NCI-H1930 (cell line): ENCODE measurements at places on chromosomes 11 and 22.
A peak's percentile ranks its signal among the peaks of the same experiment; 100 is the strongest.

- no peak for DNase-seq
These were observed 67.7 kb upstream of the PPP6R3 start for GRCh38 chr11:68392822-68393221.

DNA sequence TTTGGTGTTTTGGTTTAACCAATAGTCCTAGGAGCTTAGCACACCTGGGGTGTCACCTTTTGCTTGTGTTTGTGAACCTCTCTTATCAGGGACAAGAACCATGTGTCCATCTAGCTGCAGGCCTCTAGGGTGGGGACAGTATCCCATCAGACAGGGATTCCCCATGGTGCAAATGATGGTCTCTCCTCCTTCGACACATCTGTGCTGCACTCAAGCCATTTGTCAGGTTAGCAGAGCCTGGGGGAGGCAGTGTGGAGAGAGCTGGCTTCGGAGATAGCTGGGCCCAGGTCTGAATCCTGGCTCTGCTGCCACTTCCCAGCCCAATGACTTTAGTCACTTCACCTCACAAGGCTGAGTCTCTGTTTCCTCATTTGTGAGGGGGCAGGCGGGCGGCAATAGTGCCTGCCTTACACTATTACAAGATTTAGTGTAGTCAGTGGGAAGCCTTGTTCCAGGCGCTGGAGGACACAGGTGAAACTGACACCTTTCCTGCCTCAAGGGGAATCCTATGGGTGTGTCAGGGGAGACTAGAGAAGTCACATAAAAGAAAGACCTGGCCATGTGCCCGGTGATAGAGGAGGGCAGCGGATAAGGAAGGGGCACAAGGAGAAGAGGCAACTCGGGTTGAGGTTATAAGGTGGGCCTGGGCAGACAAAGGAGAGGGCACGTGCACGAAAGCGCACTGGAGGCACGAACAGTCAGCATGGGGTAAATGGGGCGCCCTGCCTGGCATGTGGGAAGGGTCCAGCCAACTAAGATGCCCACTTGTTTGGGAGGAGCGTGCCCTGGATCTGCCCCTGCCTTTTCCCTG is 12.6 kb downstream of the KLHL35 start:
- DNase-seq: no peak

DNA sequence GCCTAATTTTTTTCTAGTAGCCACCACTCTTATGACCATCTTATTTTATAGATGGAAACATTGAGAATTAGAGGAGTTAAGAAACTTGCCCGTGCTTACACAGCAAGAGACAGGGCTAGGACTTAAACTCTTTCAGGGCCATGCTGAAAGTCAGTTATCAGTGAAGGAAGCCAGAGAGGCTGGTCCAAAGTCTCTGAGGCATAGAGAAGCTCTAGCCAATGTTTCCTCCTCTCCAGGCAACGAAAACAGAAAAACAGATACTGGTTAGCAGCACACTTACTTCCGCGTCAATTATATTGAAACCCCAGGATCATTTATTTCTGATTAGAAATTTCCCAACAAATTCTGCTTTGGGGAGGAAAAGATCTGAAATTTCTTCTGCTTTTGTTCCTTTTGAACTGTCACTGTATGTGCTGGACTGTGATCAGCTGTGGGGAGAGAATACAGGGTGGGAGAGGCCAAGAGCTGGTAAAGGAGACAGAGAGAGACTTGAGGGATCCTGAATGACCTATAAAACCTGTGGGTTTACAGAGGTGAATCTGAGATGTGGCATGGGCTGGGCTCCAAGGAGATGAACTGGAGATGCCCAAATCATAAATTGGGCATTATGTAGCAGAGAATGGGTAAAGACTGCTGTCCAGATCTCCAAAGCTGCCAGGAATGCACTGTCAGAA is 37.5 kb upstream of the CAPRIN1 start:
- no peak for DNase-seq

DNA sequence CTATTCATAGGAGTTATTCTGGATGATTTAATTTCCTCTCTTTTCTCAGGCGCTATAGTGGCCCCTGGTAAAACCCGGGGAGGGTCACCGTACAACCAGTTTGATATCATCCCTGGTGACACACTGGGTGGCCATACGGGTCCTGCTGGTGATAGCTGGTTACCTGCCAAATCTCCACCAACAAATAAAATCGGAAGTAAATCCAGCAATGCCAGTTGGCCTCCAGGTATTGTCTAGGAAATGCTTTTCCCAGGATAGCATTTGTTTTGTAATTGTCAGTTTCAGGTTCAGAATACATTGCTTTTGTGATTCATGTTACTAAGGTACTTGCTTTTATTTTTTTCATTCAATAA is 35.6 kb upstream of the ADSL start:
- no peak for DNase-seq

GRCh38 chr11:82757660-82758357 is 24.1 kb upstream of the FAM181B start:
- no peak for DNase-seq

DNA sequence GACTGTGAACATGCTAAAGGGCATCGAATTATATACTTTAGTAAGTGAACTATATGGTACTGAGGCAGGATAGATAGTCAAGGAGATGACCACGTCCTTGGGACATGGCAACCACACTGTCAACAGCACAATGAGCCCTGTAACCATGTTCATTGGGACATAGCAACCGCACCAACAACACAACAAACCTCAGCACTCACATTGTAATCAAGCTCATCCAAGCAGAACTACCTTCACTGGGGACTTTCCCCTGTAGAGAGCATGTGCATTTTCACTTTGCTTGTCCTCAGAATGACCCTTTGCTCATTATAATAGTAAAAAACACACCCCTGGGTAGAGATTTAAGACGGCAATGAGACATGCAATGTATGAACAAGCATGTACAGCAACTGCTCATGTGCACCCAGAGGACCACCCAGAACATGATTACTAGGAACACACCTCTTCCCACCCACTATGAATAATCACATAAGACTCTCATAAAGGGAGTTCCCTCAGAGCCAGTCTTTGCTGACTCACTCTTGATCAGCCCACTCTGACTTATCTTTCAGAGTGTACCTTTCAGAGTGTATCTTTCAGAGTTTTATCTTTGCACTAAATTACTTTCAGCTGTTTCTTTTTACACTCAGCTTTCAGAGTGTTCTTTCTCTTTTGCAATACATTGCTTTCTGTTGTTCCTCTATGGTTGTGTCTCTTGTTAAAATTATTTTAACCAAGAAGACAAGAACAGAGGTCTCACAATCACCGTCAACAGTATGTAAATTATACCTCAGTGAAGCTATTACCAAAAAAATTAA is 4.1 kb upstream of the PLAAT2 start:
- DNase-seq: peak; percentile 19

GRCh38 chr11:342328-342727 is 21.7 kb upstream of the IFITM3 start:
- no peak for DNase-seq

DNA sequence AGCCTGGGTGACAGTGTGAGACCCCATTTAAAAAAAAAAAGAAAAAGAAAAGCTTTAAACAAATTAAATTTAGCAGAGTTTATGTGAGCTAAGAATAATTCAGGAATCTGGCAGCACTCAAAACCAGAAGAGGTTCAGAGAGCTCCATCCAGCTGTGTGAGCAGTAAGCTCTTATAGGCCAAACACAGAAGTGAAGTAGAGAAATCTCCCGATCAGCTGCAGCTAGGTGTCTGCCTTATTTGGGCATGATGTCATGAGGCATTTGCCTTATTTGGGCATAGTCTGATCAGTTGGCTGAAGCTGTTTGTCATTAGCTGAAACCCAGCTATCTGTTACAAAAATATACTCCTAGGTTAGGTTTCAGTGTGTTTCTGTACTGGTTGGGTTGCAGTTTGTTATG is 8.2 kb downstream of the MS4A15 start:
- DNase-seq: no peak

- no peak for DNase-seq
These were observed 149.1 kb upstream of the RASSF10 start for GRCh38 chr11:12859872-12860657.

- no peak for DNase-seq
These were observed 3.8 kb upstream of the YWHAH start for GRCh38 chr22:31940506-31940905.

GRCh38 chr22:47625013-47625385 is 862.5 kb downstream of the TBC1D22A start:
- no peak for DNase-seq

GRCh38 chr11:34653851-34654482 is 33.1 kb downstream of the EHF start:
- no peak for DNase-seq

- no peak for DNase-seq
These were observed 60.0 kb downstream of the LIF start for GRCh38 chr22:30186510-30186909.

GRCh38 chr11:6245536-6245935 is 6.6 kb downstream of the CNGA4 start:
- DNase-seq: no peak

GRCh38 chr22:18071968-18072310 is 5.9 kb upstream of the PEX26 start:
- DNase-seq: no peak

DNA sequence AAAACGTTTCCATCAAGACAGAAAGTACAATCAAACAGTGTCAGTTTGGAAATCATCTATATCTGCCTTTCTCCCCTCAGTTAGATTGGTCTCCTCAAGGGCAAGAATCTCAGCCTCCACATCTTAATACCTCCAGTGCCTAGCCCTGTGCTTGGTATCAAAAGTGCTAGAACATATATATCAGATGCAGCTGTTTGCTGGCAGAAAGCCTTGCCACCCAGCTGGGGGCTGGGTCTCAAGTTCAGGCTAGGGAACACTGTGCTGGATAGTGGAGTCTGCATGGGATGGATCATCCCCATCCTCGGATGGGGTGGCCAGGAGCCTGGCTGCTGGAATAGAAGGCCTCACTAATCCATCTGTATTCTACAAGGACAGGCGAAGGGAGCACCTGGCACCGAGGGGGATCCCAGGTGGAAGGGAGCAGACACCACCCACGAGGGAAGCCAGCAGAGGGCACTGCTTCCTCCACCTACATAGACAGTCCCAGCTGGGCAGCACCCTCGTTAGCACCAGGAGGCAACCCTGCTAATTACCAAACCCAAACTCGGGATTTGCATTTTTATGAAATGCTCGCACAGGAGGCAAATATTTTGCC is 602.2 kb downstream of the BUD13 start:
- DNase-seq: no peak

- no peak for DNase-seq
These were observed 6.2 kb downstream of the SHISA8 start for GRCh38 chr22:41908411-41909309.

DNA sequence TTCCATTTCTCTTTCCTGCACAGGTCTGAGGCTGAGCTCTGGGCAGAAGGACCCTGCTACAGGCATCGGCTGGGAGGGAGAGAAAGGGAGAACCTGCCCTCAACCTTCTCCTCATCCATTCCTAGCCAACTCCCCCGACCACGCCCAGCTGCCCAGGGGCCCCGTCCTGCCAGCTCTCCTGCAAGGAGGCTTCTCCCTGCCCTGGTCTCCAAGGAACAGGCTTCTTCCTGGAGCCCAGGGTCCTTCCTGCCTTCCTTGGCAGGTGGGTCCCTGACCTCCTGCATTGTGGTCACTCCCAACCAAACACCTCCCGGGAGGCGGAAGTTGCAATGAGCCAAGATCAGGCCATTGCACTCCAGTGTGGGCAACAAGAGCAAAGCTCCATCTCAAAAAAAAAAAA is 12.5 kb upstream of the HMOX1 start:
- DNase-seq: no peak

DNA sequence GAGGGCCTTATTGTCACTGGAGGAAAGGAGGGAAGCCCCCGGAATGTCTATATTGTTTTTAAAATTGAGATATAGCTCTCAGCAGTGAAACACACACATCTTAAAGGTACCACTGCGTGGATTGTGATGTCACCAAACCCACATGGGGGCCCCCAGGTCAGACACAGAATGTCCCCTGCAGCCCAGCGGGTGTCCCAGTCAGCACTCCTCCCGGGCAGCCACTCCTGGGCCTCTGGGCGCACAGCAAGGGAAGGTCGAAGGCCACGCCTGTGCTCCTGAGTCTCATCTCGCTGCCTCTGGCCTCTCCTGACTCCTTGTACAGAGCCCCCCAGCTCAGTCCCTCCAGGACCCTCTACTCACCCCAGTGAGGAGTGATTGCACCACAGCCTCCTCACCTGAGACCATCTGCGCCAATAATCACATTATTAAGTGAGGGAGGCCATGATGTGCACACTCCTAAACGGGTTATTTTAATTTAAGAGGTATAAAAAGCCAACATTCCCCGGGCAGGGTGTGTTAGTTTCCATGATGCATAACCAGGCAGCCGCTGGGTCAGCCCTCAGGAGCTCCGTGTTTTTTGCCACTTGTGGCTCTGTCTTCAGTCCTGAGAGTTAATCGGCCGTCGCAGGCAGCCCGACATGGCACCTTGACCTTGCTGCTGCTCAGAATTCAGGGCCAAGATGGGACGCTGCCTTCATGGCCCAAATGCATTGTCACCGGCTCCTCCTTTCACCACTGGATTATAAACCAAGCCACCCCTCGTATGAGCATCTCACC is 1089.3 kb downstream of the BRD1 start:
- DNase-seq: no peak

GRCh38 chr11:128790196-128790595 is 76.9 kb downstream of the KCNJ1 start:
- no peak for DNase-seq

DNA sequence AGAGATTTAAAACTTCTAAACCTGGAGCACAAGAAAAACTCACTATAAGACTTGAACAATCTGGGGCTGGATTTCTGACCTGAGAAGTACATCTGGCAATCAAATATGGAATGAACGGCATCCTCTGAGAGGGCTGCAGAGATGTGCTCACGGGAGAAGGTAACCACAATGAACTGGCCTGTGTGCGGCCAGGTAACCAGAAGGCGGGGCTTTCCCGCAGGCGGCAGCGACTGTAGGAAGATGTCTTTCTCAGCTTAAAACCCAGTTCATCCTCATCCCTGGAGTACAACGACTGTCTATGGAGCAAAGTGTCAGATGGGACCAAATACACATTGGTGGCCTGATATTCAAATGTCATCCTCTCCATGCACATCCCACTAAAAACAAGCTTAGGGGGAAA is 24.5 kb downstream of the MICAL3 start:
- DNase-seq: no peak

DNA sequence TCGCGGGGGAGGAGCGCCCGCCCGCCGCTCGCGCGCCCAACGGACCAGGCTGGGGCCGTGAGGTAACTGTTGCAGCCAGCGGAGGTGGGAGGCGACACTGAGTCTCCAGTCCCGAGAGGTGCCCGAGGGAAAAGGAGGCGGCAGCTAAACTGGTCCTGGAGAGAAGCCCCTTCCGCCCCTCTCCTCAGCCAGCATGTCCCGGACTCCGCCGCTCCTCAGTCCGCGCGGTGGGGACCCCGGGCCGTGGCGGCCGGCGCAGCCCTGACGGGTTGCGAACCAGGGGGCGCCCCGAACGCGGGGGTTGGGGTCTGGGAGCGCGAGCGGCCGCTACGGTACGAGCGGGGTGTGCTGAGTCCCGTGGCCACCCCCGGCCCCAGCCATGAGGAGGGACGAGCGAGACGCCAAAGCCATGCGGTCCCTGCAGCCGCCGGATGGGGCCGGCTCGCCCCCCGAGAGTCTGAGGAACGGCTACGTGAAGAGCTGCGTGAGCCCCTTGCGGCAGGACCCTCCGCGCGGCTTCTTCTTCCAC is at the start of gene PDE3B:
Gene PDE3B (plus strand): TSS at position 108 of the 529 bp plus-strand sequence. CDS start 272 bp downstream, at position 380.
- peak; percentile 78 for DNase-seq
